ENCODE measurements at places on chromosomes 12 and 14.
A peak's percentile ranks its signal among the peaks of the same experiment; 100 is the strongest.

GRCh38 chr12:2276288-2277033 is 223.7 kb downstream of the CACNA1C start:
- DNase-seq = no peak
- H3K4me3 ChIP-seq = no peak overlapping the region
- no peaks in the 10 kb centered on the region for H3K27me3 ChIP-seq
- no peaks in the 10 kb centered on the region for H3K36me3 ChIP-seq

DNA sequence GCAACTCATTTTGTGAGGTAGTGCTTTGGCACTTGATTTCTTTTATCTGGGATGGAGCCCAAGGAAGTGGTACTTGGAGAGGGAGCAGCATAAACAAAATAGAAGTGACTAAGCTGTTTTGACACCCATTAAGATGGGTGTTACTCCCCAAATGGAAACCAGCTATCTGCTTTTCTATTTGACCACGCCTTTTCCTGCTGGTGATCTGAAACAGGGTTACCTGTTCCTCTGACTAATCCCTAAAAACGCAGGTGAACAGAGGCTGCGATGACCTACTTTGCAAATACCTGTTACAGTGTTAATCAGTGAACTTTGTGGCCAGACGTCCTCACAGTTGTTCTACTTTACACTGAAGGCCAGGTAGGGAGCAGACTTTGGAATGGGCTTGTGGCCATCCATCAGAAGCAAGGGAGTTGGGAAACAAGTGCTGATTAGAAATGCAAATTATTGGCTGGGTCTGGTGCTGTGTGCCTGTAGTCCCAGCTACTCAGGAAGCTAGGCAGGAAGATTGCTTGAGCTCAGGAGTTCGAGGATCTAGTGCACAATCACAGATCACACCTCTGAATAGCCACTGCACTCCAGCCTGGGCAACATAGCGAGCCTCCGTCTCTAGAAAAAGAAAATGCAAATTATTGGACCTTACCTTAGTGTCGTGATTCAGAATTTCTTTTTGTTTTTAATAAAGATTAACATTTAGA is 58.3 kb upstream of the HECTD1 start:
- no peaks in the 10 kb centered on the region for H3K27me3 ChIP-seq
- H3K4me1 ChIP-seq = no peaks in the 10 kb centered on the region
- DNase-seq = peak; percentile 14

DNA sequence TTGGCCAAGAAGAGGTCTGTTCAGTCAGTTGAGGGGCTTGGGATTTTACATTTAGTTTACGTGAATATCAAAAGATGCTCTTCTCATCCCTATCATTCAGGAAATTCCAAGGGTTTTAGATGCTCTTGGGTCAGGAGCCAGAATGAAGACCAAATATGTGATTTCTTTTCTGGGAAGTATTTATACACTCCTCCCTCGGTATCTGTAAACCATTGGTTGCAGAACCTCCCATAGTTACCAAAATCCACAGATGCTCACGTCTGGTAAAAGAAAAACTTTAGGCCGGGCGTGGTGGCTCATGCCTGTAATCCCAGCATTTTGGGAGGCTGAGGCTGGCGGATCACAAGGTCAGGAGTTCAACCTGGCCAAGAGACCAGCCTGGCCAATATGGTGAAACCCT is 75.9 kb downstream of the TNFAIP2 start:
- no peak for DNase-seq
- no peak overlapping the region for H3K27ac ChIP-seq
- no peaks in the 10 kb centered on the region for H3K27me3 ChIP-seq
- H3K4me3 ChIP-seq = no peak overlapping the region

- H3K27ac ChIP-seq = no peak overlapping the region
- no peak overlapping the region for H3K4me3 ChIP-seq
- DNase-seq = no peak
- no peaks in the 10 kb centered on the region for H3K4me1 ChIP-seq
- H3K36me3 ChIP-seq = no peaks in the 10 kb centered on the region
Measured at GRCh38 chr12:75792687-75793086, 238.9 kb downstream of the PHLDA1 start.

DNA sequence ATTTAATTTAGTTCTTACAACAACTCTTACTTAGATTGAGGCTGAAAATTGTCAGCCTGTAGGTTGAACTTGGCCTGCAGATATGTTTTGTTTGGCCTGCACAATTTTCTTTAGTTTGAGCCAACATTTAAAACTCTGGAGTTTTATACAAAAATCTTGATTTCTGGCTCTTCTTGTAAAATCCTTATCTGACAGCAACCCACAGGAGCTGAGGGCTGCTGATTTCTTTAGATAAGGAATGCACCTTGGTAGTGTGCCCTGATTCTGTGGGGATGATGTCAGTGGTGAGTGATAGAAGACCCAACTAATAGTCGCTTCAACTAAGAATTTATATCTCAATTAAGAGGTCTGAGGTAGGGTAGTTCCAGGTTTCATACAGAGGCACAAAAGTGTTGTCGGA is 49.5 kb downstream of the SOCS2 start:
- no peak overlapping the region for H3K4me3 ChIP-seq
- no peaks in the 10 kb centered on the region for H3K27me3 ChIP-seq
- no peak overlapping the region for H3K27ac ChIP-seq
- H3K4me1 ChIP-seq = no peaks in the 10 kb centered on the region

GRCh38 chr14:35934499-35934898 is 108.4 kb downstream of the BRMS1L start:
- no peaks in the 10 kb centered on the region for H3K4me1 ChIP-seq
- no peaks in the 10 kb centered on the region for H3K36me3 ChIP-seq
- no peak overlapping the region for H3K4me3 ChIP-seq
- no peak overlapping the region for H3K27ac ChIP-seq
- H3K27me3 ChIP-seq = peaks cover 20% of the 10 kb centered on the region
- DNase-seq = no peak

DNA sequence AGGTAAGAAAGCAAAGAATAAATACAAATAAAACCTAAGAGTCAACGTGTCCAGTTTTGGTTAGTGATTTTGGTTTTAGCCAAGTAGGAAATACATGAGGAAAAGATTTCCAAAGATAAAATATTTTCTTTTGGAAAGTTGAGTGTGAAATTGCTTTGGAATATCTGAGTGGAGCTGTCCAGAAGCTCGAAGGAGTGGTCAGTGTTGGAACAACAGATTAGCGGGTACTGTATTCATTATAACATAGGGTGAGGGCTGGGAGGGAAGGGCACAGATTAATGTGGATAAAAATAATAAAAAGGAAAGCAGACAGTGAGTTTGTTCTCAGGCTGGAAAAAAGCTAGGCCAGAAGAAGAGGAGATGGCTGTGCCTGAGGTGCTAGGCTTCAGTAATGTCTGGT is 101.5 kb upstream of the SLCO1C1 start:
- no peak overlapping the region for H3K4me3 ChIP-seq
- DNase-seq = no peak
- H3K36me3 ChIP-seq = no peaks in the 10 kb centered on the region

GRCh38 chr14:99908653-99909250 is 115.5 kb downstream of the EML1 start:
- no peaks in the 10 kb centered on the region for H3K27me3 ChIP-seq
- H3K4me3 ChIP-seq = no peak overlapping the region
- H3K36me3 ChIP-seq = no peaks in the 10 kb centered on the region
- H3K4me1 ChIP-seq = no peaks in the 10 kb centered on the region

Data from cardiac muscle cell (in vitro differentiated cells and primary cell).